Tongue (tissue), 3 donors: ENCODE measurements at places on chromosomes 12 and 14. TPM values are rescaled to one million over a fixed set of nuclear protein-coding genes. Genes with fewer than 3 reads are reported as not detected.

GRCh38 chr14:37275963-37276362 lies 78.2 kb downstream of the MIPOL1 start:
- DNase-seq: no peak

- no peak for DNase-seq
Observed at GRCh38 chr14:41549821-41550607, 56.7 kb upstream of the LRFN5 start.

- DNase-seq: no peak
Observed at GRCh38 chr14:39417014-39417413, 15.2 kb downstream of the FBXO33 start.

DNA sequence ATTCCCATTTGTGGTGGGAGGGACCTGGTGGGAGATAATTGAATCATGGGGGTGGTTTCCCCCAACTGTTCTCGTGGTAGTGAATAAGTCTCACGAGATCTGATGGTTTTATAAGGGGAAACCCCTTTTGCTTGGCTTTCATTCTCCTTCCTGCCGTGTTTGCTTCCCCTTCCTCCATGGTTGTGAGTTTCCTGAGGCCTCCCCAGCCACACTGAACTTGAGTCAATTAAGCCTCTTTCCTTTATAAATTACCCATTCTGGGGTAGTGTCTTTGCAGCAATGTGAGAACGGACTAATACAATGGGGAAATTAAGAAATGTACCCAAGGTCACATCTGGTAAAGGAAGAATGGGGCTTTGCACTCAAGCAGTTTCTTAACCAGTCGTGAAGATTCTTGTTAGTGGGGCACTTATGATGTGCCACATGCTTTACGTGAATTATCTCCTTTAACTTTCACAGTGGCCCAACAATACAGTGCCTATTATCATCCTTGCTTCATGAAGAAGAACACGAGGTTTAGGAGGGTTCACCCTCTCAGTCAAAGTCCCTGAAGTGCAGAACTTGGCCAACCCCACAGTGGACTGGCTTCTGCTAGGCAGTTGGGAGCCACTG lies 234.3 kb downstream of the EFCAB11 start:
- DNase-seq: no peak

Gene MYO1H
- total RNA-seq: 0.51 TPM

Gene OAS3
- 8.8 TPM for total RNA-seq

Gene GLI1
- total RNA-seq: 5.6 TPM

Gene SERPINA9
- total RNA-seq: not detected

Gene CCDC38
- total RNA-seq: not detected
